Activated naive CD4-positive, alpha-beta T cell treated with anti-CD3 and anti-CD28 coated beads, Interleukin-2, amount 10 ng/mL, durations not matched to agents 5 hours and 36 hours (primary cell): ENCODE measurements at places on chromosomes 6 and 20. TPM values are rescaled to one million over a fixed set of nuclear protein-coding genes. Genes with fewer than 3 reads are reported as not detected.

COL9A1 gene
- not detected for total RNA-seq

HSPA12B gene
- not detected for total RNA-seq

SRMS gene
- total RNA-seq: not detected

OTOR gene
- total RNA-seq: not detected
